T-helper 2 cell treated with Interferon-gamma antibody and Interleukin-4, amounts not matched to agents 5 μg/mL and 100 μg/mL, for 36 hours (primary cell): ENCODE measurements at places on chromosomes 12 and 14.

DNA sequence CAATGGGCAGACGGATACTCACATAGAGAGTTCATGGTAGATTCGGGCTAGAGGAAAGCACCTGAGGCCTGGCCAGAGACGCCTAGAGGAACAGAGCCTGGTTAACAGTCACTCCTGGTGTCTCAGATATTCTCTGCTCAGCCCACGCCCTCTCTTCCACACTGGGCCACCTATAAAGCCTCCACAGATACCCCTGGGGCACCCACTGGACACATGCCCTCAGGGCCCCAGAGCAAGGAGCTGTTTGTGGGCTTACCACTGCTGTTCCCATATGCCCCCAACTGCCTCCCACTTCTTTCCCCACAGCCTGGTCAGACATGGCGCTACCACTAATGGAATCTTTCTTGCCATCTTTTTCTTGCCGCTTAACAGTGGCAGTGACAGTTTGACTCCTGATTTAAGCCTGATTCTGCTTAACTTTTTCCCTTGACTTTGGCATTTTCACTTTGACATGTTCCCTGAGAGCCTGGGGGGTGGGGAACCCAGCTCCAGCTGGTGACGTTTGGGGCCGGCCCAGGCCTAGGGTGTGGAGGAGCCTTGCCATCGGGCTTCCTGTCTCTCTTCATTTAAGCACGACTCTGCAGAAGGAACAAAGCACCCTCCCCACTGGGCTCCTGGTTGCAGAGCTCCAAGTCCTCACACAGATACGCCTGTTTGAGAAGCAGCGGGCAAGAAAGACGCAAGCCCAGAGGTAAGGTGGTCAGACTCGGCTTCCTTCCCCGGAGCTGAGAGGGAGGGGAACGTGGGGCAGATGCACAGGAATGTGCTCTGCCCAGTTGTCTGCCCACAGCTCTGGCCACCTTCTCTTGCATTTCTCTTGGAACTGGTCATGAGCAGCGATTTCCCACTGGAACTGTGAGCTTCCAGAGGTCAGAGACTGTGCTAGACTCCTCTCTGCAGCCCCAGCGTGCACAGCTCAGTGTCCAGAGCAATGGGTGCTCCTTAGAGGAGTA is at the start of gene CD4:
CD4 (plus strand) TSS at position 557 of the 953 bp plus-strand sequence. CDS start 10,611 bp downstream, outside the sequence.
- peak; percentile 87 for DNase-seq

DNA sequence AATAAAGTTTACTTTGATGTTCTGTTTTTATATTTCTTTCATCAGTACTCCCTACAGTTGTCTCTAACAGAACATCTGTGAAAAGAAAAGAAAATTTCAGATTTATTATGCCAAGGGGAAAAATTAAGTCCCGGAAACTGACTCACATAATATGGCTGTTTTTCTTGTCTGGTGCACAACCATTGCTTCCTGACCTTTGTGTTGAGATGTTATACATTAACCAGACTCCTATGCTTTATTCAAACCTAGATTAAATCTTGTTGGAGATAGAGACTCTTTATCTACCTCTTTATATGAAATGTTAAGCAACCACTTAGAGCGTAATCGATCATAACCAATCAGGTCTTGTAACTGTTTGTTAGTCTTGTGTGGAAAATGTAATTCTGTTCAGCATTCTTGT is 37.6 kb upstream of the BICD1 start:
- DNase-seq, result no peak

DNA sequence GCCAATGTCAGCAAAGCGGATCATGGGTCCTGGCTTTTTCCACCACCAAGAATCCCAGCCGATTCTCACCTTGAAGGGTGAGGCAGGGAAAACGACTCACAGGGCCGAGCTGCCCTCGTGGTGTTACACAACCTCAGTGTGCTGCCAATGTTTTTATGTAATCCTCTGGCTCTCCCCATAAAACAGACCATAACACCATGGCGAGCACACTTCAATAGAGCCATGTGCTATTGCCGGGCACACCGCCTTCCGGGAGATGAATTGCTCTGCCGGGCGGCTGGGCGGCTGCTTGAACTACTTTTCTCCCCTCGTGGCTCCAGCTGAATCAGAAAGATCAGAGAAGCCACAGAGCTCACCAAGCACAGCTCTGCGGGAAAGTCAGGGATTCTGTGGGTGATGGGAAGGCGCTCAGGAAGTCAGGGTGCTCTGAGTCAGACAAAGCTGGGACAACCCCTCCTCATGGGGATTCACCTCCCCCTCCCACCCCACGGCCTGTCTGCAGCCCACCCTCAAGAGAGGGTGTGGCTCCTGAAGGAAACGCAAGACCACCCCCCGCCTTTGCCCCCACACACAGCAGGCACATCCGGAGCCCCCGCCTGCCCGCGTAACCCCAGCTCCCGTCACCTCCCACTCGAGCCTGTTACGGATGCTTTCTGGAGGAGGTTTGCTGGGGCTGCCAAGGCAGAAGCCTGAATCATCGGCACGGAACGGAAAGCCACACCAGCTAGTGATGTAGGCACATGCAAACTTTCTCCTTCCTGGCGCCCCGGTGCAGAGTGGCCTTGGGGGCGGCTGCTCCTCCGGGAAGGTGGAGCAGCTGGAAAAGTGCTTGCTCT is 1.8 kb downstream of the GALNT9 start:
- peak; percentile 36 for DNase-seq

- no peak for DNase-seq
Observed at GRCh38 chr12:48965298-48965838, 6.2 kb downstream of the WNT10B start.
